ENCODE measurements at places on chromosomes 7 and 10.

DNA sequence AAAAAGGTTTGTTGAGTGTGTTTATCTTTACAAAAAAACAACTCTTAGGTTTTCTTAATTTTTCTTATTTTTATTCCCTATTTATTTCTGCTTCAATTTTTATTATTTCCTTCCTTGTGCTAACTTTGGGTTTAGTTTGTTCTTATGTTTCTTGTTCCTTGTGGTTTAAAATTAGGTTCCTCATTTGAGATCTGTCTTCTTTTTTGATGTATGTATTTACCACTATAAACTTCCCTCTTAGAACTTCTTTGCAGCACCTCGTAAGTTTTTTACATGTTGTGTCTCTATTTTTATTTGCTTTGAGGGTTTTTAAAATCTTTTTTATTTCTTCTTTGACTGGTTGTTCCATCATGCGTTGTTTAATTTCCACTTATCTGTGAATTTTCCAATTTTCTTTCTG is 1217.1 kb upstream of the CELF2 start:
- DNase-seq, result no peak

- DNase-seq, result no peak
These were observed 21.9 kb downstream of the CACNB2 start for GRCh38 chr10:18162021-18162627.

DNA sequence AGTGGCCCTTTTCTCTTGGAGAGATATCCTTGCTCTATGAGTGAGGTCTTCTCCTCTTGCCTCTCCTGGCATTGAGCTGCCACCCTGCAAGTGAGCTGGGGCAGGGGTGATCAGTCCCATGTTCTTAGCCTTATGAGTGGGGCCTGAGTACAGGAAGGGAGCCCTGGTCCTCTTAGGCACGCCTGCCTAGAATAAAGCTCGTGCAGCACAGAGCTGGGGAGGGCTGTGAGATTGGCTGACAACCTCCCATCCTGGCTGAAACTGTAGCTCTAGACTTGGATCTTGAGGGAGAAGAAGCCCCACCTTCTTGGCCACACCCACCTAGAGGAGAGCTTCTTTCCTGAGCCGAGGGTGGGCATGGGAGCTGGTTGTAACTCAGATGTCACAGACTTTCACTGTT is 305.0 kb upstream of the ZNF32 start:
- no peak for DNase-seq

- no peak for DNase-seq
These were observed 411.0 kb upstream of the PCDH15 start for GRCh38 chr10:55212051-55212450.

- peak; percentile 64 for DNase-seq
These were observed 76.9 kb downstream of the RNF216 start for GRCh38 chr7:5704534-5704922.

GRCh38 chr7:109158246-109158645 is 588.6 kb downstream of the DNAJB9 start:
- no peak for DNase-seq

DNA sequence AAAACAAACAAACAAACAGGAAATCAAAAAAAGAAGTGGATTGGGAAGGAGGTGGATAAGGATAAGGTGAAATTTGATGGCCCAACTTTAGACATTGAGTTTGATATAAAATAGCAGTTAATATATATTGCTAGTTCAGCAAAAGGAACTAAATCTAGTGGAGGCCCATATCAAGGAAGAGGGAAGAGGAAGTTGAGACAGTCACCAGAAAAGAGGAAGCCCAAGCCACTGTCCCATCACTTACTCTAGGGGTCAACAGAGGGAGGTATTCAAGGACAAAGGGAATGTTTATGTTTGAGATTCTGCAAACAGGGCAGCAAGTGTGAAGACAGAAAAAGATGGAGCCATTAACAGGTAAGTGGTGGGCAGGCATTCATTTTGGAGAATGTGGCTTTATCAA is 3.7 kb downstream of the LAMTOR4 start:
- no peak for DNase-seq
